ENCODE measurements at places on chromosomes 2 and 18.

DNA sequence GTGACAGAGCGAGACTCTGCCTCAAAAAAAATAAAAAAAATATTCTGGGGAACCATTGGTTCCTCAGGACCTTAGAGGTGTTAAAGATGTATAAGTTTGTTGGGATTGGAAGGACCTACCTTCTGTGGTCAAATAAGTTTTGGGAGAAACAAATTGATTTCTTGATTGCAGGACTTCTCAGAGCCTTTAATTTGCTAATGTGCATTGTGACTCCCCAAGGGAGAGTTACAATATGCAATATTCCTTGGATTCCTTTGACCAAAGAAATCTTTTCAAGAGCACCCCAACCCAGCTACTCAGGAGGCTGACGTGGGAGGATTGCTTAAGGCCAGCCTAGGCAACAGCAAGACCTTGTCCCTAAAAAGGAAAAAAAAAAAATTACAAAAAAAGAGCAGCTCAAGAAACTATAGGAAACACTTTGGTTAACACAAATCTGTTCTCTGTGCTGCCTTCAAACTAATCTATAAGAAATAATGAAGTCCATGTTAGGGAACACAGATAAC is 6.5 kb downstream of the NAGK start:
- no peak for DNase-seq

GRCh38 chr2:205747829-205748386 is 65.6 kb downstream of the NRP2 start:
- DNase-seq = no peak

DNA sequence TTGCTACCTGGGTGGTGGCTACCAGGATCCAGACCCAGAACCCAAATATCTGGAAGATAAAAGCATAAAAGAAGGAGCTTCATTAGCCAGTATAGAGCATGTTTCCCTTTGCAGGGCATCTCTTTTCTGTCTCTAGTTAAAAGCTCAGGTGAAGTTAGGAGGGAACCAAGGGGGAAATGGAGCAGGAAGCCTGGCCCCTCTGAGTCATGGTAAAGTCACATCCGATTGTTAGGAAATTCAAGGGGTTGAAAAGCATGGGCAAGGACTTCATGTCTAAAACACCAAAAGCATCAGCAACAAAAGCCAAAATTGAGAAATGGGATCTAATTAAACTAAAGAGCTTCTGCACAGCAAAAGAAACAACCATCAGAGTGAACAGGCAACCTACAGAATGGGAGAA is 126.9 kb downstream of the RPIA start:
- DNase-seq = no peak

DNA sequence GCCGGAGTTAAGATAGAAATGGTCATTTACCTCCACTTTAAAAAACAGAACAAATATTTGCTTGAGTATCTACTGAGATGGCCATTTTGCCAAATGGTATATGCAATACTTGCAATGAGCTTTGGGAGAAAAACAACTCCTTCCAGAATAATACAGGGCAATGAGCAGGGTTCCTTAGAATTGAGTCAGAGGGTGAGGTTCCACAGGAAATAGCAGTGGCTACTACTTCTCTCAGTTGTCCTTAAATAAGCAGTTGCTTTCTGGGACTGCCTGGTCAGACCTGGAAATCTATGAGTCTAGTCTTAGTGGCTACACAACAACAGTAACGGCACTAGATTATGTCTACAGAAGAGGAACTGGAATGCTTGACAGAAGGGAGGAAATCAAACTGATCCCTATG is 80.9 kb upstream of the CCDC85A start:
- no peak for DNase-seq

GRCh38 chr2:28163627-28164279 is 228.9 kb upstream of the FOSL2 start:
- DNase-seq = no peak

GRCh38 chr2:83364264-83364663 is 1094.8 kb downstream of the SUCLG1 start:
- DNase-seq = no peak

- no peak for DNase-seq
Observed at GRCh38 chr2:34098256-34098655, 499.2 kb upstream of the FAM98A start.

GRCh38 chr2:182098648-182099047 is 113.0 kb downstream of the PPP1R1C start:
- DNase-seq = no peak

DNA sequence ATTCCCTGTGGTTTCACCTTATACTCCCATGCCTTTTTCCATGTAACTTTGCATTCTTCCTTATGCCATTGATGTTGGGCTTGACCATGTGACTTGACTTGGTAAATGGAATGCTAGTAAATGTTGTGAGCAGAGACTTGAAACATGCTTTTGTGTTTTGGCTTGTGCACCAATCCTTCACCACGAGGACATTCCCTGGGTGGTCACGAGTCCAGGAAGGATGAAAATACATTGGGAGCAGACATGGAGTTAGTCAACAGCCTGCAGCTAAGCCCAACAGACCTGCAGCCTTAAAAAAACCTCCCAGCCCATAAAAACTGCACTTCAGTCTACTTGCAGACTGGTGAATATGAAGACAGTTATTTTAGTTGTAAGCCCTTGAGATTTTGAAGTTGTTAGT is 116.5 kb upstream of the SPATS2L start:
- no peak for DNase-seq

GRCh38 chr2:60492548-60492947 is 60.9 kb downstream of the BCL11A start:
- no peak for DNase-seq

DNA sequence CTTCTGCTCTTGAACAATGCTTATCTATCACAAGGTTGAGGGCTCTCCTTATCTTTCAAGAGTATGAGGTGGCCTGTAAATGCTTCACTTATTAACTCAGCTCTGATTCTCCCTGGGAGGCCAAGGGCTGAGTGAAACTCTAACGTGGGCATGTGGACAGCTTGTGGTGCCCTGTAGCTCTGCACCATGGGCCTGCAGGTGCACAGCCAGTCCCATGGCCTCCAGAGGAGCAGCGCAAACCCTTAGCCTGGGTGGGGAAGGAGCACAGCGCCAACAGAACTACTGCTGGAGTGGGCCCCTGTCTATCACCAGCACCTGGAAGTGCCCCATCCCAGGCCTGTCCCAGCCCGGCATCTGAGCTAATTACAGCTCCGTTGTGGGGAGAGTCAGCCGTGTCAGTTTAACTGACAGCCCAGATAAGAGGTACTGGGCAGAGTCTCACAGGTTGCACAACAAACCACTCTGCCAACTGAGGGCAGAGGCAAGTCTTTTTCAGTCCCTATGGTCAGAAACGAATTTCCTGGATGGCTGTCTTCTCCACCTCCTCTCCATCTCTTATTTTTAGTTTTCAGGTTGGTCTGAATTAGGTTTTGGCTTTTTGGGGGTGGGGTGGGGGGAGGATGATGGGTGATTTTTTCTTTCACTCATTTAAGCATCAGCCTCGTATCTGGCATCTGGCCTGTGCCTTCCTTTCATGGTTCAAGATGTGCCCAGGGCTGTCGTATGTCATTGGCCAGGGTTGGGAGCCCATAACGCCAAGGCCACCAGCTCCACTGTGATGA is 219.5 kb downstream of the BCL2 start:
- no peak for DNase-seq

GRCh38 chr2:121333231-121333630 is 48.2 kb upstream of the TFCP2L1 start:
- DNase-seq = no peak

DNA sequence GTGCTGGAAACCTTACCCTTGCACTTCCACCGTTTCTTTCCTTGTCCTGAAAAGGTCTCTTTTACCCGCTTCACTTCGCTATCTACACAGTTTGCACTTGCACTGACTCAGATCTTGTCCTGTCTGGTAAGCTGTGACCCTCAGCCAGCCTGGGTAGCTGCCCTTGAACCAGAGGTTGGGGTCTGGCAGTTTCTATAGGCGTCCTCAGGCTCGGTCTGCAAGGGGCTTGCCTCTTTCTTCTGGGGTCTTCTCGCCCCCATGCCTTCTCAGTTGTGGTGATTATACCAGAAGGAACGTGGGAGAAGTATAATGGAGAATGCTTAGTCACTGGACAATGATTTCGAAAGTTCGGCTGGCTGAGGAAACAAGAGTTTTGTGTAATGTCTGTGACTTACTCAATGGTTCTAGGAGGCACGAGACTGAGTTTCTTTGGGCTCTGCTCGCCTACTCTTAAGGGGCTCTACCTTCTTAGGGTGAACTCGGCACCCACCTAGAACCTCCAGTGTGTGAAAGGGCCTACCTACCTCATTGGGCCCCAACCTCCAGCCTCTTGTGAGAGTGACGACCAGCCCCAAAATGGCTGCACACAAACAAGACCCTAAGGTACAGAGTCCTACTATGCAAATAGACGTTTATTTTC is 6.9 kb upstream of the STAT1 start:
- no peak for DNase-seq

- no peak for DNase-seq
Observed at GRCh38 chr2:29497375-29497774, 382.2 kb downstream of the CLIP4 start.

DNA sequence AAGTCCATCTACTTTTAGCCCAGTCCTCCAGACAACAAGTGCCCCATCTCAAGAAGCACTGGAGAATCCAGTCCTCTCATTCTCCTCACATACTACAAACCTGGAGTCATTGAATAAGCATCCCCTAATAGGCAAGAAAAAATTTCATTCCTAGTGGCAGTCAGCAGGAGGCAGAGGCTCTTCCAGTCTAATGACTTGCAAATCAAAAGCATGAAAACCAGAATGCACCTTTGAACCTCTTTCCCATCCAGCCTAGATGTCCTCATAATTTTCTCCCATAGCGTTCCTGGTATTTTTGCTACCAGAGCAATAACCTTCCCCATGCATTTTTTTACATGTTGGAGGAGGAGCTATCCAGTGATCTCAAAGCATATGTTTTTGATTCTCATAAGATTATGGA is 252.6 kb downstream of the TTC32 start:
- no peak for DNase-seq

DNA sequence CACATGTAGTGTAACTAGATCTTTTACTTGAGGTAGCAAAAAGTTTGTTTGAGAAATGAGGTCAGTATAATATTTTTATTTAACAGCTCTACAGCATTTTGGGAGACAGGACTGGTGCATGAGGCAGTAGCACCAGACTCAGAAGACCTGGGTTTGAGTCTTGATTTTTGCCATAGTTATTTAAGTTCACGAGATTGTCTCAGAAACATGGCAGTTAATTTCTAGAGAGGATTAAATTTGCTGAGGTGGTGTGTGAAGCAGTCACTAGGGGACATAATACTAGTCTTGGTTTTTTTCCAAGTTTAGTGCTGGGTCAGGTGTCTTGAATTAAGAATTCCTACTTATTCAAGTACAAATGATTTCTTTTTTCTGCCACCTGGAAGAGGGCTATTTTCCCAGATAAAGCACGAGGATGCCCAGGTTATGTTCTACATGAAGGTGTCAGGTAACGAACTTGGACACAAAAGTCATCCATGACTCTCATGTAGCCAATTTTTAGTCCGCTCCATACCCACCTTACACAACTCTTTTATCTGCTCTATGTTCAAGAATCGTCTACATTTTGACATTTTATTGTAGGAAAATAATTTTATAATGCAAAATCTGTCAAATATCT is 1.4 kb downstream of the MARCHF7 start:
- DNase-seq = no peak

DNA sequence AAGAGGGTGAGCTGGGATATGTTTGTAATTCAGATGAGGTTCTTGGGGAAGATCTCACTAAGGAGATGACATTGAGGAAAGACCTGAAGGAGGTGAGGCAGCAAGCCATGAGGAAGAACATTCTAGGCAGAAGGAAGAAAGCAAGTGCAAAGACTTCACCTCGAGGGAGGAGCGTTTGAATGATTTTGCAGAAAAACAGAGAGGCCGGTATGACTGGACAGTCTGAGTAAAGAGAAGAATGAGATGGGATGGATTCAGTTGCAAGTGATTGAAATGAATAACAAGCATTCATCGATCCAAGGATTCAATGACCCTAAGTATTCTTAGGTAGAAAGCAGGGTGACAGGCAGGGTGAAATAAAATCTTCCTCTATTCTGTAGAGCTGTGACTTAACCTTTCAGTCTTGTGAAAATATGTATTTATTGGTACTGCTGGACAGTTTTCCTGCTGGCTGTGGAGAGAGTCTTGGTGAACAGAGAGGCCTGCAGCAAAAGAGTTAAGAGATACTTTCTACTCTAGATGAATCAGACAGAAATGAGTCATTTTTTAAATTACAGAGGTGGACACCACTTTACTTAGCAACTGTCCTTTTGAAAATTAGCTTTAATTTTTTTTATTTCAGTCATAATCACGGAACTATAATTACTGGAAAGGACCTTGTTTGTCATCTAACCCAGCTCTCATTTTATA is 278.4 kb downstream of the LRRTM1 start:
- DNase-seq = no peak

DNA sequence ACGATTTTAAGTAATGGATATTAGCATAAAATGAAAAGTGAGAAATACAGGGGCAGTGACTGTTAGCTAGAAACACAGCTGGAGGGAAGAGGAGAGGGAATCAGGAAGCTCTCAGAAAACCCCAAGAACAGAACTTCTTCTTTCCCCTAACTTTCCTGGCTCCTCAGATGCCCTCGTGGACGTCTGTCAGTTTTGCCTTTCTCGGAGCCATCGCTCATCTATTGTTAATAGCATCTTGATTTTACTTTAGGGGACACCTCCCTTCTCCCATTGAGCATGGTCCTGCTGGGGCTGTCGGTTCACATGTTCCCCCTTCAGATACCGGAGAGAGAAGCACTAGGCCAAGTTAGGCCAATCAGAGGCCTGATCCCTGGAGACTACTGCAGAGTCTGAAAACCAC is 2.3 kb upstream of the PLEK start:
- DNase-seq = no peak

- DNase-seq = no peak
Observed at GRCh38 chr2:217922101-217923006, 80.4 kb downstream of the TNS1 start.

- no peak for DNase-seq
Observed at GRCh38 chr18:40046596-40046995, 1908.4 kb upstream of the PIK3C3 start.

DNA sequence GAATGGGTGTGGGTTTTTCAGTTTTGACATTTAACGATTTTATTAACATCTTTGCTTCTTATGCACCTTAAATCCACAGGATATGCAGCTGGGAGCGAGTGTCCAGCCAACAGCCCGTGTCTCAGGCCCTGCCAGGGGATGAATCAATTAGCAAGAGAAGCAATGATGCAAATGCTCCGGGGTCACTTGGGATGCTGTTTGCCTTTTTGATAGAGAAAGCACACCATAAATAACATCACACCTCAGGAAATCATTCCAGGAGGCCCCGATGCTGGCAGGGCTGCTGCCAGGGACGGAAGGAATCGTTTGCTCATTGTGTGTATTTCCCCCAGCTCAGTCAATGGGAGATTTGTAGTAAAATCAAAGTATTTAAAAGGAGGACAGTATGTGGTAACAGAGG is 394.0 kb upstream of the HNRNPA3 start:
- DNase-seq = peak; percentile 10

- no peak for DNase-seq
Observed at GRCh38 chr2:3262437-3263388, 114.9 kb downstream of the EIPR1 start.

DNA sequence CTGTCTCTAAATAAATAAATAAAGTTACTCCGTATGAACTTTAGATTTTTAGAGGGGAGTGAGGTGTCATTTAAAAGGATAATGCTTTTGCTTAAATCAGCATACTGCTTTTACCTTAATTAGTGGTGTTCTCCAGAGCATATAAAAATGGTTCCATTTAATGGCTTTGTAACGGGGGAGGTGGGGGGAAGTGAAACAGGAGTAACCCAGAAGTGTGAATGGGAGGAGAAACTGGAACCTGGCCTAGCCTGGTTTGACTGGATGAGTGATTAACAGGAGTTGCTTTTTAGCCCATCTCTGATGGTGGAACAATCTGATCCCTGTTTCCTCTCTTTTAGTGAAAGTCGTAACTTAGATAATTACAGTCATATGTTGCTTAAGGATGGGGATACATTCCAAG is 1.6 kb downstream of the CNDP2 start:
- DNase-seq = no peak

GRCh38 chr2:209076151-209076550 is 347.7 kb upstream of the MAP2 start:
- DNase-seq = no peak

Measured in HEK293T (cell line).